SJSA1 (cell line): ENCODE measurements at places on chromosomes 5 and 9.
A peak's percentile ranks its signal among the peaks of the same experiment; 100 is the strongest.

DNA sequence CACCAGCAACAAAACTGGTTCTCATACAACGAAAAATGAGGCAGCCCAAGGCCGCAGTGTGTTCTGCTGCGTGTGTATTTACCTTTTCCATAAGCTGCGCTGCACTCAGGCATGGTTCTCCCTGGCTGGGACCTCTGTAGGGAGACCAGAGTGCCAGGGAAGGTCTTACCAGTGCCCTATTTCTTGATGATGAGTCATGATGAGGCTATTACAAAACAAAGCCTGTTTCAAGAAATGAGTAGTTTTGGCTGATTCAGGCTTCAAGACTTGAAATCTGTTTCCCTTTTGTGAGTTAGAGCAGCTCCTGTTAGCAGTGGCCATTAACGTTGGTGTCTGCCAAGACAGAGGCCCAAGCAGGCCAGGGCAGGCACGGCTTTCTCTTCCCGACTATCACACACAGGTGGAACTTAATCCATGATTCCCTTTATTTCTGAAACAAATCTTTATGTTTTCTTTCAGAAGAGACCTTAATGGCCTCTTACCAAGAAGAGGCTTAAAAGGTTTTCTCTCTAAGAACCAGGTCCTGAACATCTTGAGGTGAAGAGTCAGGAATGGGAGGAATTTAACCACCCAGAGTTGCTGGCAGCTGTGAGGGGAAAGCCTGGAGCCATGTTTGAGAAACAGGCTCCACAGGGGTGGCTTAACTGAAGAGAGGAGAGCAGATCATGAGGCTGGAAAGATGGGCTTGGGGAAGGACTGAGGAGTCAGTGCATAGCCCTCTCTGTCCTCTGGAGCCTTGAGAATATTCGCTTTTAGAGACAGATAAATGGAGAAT lies 41.4 kb upstream of the TIFAB start:
- H3K36me3 ChIP-seq, result no peaks in the 10 kb centered on the region
- H3K4me1 ChIP-seq, result peaks cover 46% of the 10 kb centered on the region
- DNase-seq, result peak; percentile 86
- no peaks in the 10 kb centered on the region for H3K27me3 ChIP-seq
- H3K4me3 ChIP-seq, result no peak overlapping the region

GRCh38 chr5:6812800-6813731 lies 99.8 kb downstream of the TENT4A start:
- H3K27me3 ChIP-seq, result no peaks in the 10 kb centered on the region
- H3K4me1 ChIP-seq, result no peaks in the 10 kb centered on the region
- H3K27ac ChIP-seq, result no peak overlapping the region
- DNase-seq, result no peak
- no peak overlapping the region for H3K4me3 ChIP-seq
- H3K36me3 ChIP-seq, result no peaks in the 10 kb centered on the region

DNA sequence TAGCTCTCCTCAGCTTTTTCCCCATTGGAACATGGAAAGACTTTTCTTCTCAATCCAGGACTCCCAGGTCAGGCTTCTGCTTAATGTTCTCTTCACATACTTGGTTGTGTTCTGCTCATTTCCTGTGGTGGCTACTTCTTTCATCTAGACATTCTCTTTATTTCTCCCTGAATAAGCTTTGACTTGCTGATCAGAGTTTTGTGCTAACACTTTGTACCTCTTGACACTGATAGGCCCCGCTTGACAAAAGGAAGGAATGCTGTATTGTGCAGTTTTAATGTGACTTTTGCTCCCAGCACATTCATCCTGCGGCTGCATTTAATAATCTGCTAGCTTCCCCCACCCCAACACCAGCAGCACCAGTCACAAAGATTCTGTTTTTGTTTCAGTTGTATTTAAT lies 90.9 kb upstream of the MINAR2 start:
- no peak overlapping the region for H3K27ac ChIP-seq
- H3K4me1 ChIP-seq, result no peaks in the 10 kb centered on the region
- DNase-seq, result no peak
- no peaks in the 10 kb centered on the region for H3K36me3 ChIP-seq
- no peaks in the 10 kb centered on the region for H3K27me3 ChIP-seq

GRCh38 chr9:116855881-116856662 lies 169.0 kb downstream of the TRIM32 start:
- H3K27me3 ChIP-seq, result 0 out of 2 replicates have a peak, but pooled peaks cover 3% of the 10 kb centered on the region
- H3K36me3 ChIP-seq, result no peaks in the 10 kb centered on the region
- no peak overlapping the region for H3K27ac ChIP-seq
- no peak for DNase-seq

- no peak overlapping the region for H3K27ac ChIP-seq
- DNase-seq, result no peak
- H3K27me3 ChIP-seq, result no peaks in the 10 kb centered on the region
- H3K36me3 ChIP-seq, result no peaks in the 10 kb centered on the region
These were observed 138.9 kb downstream of the ADAMTS2 start for GRCh38 chr5:179206366-179206765.

- H3K4me3 ChIP-seq, result no peak overlapping the region
- H3K27ac ChIP-seq, result no peak overlapping the region
- H3K4me1 ChIP-seq, result peaks cover 21% of the 10 kb centered on the region
These were observed 1.8 kb downstream of the ARRDC1 start for GRCh38 chr9:137607141-137607857.

GRCh38 chr5:174344335-174344734 lies 298.8 kb downstream of the NSG2 start:
- H3K27ac ChIP-seq, result no peak overlapping the region
- no peaks in the 10 kb centered on the region for H3K4me1 ChIP-seq
- H3K36me3 ChIP-seq, result no peaks in the 10 kb centered on the region
- no peak for DNase-seq
- H3K4me3 ChIP-seq, result no peak overlapping the region

DNA sequence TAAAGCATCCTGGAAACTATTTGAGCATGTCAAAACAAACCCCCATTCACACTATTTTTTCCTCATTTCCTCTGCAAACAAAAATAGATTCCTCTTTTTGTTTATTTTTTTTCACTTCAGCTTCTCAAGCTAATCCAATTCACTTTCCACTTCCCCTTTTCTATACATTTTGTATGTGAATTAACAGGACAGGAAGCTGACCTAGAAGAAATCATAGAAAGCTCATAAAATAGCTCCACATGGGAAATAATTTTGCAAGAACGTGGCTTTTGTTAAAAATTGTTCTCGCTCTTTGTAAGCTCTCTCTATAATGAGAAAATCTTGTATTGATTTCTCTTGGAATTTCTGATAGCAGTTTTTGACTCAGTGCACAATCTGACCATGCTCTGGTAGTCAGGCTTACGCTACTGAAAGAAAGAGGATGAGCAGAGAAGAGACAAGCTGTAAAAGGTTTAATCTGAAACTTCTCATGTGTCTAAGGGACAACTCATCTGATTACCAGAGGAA lies 215.8 kb downstream of the ADAMTS12 start:
- H3K36me3 ChIP-seq, result no peaks in the 10 kb centered on the region
- no peak overlapping the region for H3K4me3 ChIP-seq
- no peaks in the 10 kb centered on the region for H3K27me3 ChIP-seq

GRCh38 chr5:103562453-103563157 lies at the start of gene NUDT12:
Gene NUDT12 (minus strand): TSS chr5:103562789. CDS start chr5:103560248, 2,541 bp downstream.
- peaks cover 7% of the 10 kb centered on the region for H3K4me1 ChIP-seq
- no peaks in the 10 kb centered on the region for H3K27me3 ChIP-seq
- H3K36me3 ChIP-seq, result peaks cover 8% of the 10 kb centered on the region; the same call in 1 of the 2 replicates
- DNase-seq, result peak; percentile 82

DNA sequence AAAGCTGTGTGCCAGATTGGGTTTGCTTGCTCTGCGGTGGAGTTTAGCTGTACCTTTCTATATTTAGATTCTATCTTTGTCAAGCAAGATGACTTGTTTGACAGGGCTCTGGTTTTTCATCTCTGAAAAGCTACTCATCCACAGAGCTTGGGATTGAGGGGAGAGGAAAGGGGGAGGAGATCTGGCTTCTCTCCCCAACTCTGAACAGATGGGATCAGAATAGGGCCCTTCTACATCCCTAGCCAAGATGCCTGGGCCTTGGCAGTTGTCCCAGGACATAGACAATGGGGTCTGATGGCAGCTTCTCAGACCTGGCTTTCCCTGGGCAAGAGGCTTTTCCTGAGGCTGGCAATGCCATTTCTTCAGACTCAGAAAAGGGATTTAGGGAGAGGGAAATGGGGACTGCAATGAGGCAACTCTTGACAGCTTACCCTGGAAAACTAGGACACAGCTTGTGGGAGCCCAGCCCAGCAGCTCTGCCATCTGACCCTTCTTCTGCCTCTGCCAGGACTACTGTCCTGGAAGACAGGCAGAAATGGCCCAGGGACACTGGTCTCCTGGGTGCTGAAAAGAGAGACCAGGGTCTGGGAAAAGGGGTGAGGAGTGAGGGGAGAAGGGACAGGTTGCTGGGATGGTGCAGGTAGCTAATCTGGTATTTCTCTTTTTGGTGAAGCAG lies 50.2 kb upstream of the ASTN2 start:
- no peaks in the 10 kb centered on the region for H3K4me1 ChIP-seq
- no peak overlapping the region for H3K27ac ChIP-seq
- H3K36me3 ChIP-seq, result no peaks in the 10 kb centered on the region
- no peaks in the 10 kb centered on the region for H3K27me3 ChIP-seq
- no peak overlapping the region for H3K4me3 ChIP-seq
- DNase-seq, result no peak

DNA sequence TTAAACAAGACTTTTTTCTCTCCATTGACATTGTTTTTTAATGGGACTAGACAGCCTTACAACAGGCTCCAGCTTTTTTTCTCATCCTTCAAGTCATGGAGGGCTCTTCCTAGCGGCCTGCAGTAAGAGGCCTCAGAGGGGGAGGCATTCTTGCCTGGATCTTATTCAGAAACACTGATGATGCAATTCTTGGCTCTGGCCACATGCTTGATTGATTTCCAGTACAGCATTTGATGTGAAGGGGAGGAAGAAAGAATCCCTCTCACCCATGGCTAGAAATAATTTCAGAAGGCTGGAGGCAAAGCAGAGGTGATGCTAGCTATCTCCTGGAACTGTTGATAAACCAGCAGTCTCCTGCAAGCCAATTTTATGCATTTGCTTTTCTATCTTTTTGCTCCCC lies 324.8 kb downstream of the PRELID2 start:
- H3K36me3 ChIP-seq, result no peaks in the 10 kb centered on the region
- DNase-seq, result no peak
- H3K4me3 ChIP-seq, result no peak overlapping the region

DNA sequence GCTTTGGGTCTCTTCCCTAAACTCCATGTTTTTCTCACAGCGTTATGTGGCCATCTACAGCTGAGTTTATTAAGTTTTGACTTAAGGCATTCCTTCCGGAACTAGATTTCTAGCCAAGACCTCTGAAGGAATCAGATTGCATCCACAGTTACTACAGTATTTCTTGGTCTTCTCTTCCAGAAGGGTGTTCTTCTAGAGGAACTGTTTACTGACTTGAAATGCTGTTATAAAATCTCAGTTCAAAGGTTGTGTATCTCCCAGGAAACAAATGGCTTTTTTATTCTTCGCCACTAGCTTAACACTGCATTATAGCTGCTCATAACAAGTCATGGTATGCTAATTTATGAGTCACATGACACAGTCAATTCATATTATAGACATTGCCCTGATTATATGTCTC lies 55.3 kb upstream of the RAD23B start:
- H3K4me3 ChIP-seq, result no peak overlapping the region
- DNase-seq, result no peak
- H3K27me3 ChIP-seq, result no peaks in the 10 kb centered on the region
- no peaks in the 10 kb centered on the region for H3K36me3 ChIP-seq

- peak; percentile 80 for DNase-seq
- H3K27ac ChIP-seq, result no peak overlapping the region
- H3K36me3 ChIP-seq, result peaks cover 9% of the 10 kb centered on the region
- H3K27me3 ChIP-seq, result peaks cover 12% of the 10 kb centered on the region
- peaks cover 31% of the 10 kb centered on the region for H3K4me1 ChIP-seq
These were observed 30.7 kb downstream of the TRIP13 start for GRCh38 chr5:923281-923873.

GRCh38 chr5:140181525-140181924 lies 6.5 kb downstream of the CYSTM1 start:
- no peak overlapping the region for H3K27ac ChIP-seq
- 0 out of 2 replicates have a peak, but pooled peaks cover 3% of the 10 kb centered on the region for H3K4me1 ChIP-seq
- no peak for DNase-seq

GRCh38 chr9:132249123-132249522 lies 87.3 kb downstream of the NTNG2 start:
- H3K4me1 ChIP-seq, result no peaks in the 10 kb centered on the region
- DNase-seq, result no peak
- H3K27ac ChIP-seq, result no peak overlapping the region
- no peaks in the 10 kb centered on the region for H3K36me3 ChIP-seq
- peaks cover 20% of the 10 kb centered on the region for H3K27me3 ChIP-seq

DNA sequence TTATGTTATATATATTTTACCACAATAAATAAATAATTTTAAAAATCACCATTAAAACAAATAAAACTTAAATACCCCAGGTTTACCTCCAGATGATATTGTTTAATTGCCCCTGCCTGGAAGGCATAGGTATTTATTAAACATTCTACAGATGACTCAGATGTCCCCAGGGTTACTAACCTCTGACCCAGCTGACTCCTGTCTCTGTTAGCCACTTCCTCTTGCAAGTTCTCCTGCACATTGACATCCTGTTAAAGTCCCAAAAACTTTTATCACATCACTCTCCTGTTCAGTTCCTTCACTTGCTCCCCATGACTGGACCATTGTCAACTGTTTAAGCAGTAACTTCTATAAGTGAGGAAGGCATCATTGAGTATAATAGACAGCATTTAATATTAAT lies 37.0 kb upstream of the RAB3C start:
- H3K27me3 ChIP-seq, result no peaks in the 10 kb centered on the region
- H3K4me1 ChIP-seq, result no peaks in the 10 kb centered on the region
- no peak overlapping the region for H3K4me3 ChIP-seq
- no peaks in the 10 kb centered on the region for H3K36me3 ChIP-seq

- no peaks in the 10 kb centered on the region for H3K36me3 ChIP-seq
- no peak overlapping the region for H3K4me3 ChIP-seq
- H3K4me1 ChIP-seq, result no peaks in the 10 kb centered on the region
- DNase-seq, result no peak
- no peaks in the 10 kb centered on the region for H3K27me3 ChIP-seq
- no peak overlapping the region for H3K27ac ChIP-seq
These were observed 210.0 kb downstream of the FBN2 start for GRCh38 chr5:128328007-128328406.

DNA sequence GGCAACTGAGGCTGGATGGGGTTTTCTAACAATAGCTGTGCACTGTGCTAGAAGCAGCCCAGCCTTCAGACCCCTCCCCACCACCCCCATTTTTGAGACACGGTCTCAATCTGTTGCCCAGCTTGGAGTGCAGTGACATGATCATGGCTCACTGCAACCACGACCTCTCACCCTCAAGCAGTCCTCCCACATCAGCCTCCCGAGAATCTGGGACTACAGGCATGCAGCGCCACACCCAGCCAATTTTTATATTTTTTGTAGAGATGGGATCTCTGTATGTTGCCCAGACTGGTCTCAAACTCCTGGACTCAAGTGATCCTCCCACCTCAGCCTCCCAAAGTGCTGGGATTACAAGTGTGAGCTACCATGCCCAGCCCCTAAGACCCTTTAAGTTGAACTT lies 182.5 kb downstream of the DRD1 start:
- no peak for DNase-seq
- H3K4me3 ChIP-seq, result no peak overlapping the region
- H3K27ac ChIP-seq, result no peak overlapping the region
- no peaks in the 10 kb centered on the region for H3K27me3 ChIP-seq
- H3K4me1 ChIP-seq, result peaks cover 16% of the 10 kb centered on the region
